ENCODE measurements at places on chromosomes 12 and 14.

- DNase-seq: no peak
Observed at GRCh38 chr14:36910578-36910977, 248.9 kb downstream of the PAX9 start.

GRCh38 chr14:21267431-21267845 is 1.8 kb downstream of the HNRNPC start:
- no peak for DNase-seq

GRCh38 chr12:26496170-26496569 is 300.8 kb downstream of the SSPN start:
- DNase-seq: no peak

- no peak for DNase-seq
Observed at GRCh38 chr14:99174770-99175319, 97.2 kb downstream of the BCL11B start.

DNA sequence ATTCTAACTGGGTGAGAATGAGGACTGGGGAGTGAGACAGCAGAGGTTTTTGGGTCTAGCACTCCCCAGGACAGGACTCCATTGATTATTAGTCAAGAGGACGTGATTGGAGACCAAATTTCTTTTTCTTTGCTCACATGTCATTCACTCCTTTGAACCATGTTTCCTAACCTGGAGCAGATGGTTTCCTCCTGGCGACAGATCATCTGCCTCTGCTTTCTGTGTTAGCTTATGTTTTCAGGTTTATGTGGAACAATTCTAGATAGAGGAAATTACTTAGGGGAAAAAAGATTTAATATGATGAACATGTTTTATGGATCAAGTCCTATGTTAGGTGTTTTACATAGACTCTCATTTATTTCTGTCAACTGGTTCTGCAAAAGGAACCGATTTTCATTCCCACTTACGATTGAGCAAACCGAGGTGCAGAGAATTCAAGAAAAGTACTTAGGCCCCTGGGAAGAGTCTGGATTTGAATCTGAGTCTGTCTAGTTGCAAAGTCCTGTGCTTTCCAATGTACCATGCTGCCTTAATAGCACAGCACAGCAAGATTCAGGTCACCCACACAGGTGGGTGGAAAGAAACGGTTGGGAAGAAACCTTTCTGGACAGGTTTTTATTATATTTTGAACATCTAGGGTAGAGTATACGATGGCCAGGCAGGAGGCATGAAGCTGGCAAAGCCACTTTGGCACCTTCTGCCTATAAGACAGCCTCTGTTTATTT is 30.8 kb downstream of the SMOC1 start:
- no peak for DNase-seq

DNA sequence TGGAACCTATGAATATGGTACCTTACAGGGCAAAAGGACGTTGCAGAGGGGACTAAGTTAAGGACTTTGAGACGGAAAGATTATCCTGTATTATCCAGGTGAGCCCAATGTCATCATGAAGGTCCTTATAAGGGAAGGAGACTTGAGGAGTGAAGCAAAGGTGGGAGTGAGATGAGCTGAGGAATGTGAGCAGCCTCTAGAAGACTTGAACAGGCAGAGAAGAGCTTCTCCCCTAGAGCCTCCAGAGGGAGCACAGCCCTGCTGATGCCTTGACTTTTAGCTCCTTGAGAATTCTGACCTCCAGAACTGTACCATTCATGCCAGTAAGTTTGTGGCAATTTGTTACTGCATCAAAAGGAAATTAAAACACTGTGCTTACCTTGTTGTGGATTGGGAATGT is 41.8 kb upstream of the DCD start:
- DNase-seq: no peak

GRCh38 chr14:101508196-101508947 is 52.9 kb upstream of the DIO3 start:
- no peak for DNase-seq

GRCh38 chr14:75425446-75425845 is 2.4 kb upstream of the JDP2 start:
- DNase-seq: no peak

GRCh38 chr14:25993830-25994229 is 604.0 kb downstream of the NOVA1 start:
- DNase-seq: no peak

DNA sequence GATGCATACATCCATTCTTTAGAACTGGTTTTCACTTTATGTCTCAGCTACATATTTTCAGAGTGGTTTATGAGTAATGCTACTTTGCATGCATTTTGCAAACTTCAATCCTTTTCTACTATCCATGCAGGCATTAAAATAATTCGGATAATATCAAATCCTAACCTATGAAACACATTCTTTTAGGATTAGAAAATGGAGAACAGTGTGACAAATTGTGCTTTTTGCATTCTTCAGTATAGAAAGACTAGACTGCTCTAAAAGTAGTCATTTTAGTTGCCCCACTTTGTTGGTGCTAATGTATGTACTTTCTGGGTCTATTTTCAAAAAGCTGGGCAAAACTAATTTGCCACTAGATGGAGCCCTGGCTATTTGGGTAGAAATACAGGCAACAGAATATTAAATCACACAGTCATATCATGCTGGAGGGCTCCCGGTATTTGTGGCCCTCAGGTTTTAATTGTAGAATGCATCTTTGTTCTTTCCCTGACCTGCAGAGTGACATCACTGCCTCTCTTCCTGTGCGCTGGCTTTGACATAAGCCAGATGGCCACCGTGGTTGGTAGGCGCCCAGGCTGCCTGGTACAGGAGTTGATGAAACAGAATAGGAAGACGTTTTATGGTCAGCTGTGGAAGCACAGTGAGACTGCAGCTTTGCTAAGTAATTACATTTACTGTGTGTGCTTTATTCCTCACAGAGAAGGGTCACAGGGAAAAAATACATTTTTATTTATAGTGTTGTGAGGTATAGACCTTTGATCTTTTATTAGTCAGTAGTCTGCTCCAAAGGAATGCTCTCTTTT is 28.1 kb downstream of the MSRB3 start:
- no peak for DNase-seq

DNA sequence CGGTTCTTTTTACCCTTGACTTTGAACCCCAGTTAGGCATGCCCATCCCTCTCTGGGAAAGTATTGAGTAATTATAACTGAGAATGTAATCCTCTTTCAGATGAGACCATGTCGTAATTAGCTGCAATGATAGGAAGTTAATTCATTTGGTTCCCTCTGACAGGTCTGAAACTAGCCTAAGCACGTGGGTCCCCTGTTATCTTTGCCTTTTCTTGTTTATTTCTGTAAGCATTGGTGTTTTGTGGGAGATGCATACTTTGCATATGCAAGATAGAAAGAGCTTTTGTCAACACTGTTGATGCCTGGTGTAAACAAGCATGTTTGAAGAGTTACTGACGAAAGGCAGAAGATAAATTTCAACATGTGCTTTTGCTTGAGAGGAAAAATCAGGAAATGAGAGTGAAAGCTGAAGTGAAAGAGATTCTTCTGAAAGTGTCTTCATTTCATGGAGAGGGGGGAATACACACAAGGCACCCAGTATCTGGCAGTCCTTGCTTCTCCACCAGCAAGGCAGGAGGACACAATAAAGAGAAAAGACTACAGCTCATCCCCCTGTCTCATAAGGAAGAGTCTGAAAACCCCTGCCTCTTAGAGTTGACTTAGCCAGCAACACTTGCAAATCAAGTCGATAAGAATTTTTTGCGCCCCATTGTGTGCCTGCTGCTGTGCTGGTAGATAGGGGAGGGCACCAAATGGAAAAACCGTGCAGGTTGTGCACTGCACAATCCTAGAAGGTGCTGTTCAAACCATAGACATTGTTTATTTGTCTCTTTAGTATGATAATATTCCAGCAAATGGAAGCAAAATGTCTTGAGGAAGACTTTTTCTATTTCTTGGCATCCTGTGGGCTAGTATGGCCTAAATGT is 77.8 kb downstream of the SLC24A4 start:
- DNase-seq: no peak

- DNase-seq: no peak
Observed at GRCh38 chr12:132558861-132559623, 51.3 kb downstream of the LRCOL1 start.

DNA sequence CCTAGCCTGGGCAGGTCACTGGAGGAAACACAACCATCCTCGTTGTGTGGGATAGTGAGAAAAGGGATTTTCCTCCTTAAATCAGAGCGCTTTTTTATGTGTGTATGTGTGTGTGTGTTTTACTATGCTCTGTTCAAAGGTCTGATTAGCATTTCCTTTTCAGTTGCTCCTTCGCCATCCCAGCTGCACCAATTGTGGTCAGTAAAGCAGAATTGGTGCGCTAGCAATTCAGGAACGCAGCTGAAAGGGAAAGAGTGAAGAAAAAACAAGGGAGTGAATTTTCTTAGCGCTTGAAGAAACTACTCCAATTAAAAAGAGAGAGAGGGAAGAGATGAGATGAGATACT is 173.3 kb upstream of the PARP11 start:
- no peak for DNase-seq

DNA sequence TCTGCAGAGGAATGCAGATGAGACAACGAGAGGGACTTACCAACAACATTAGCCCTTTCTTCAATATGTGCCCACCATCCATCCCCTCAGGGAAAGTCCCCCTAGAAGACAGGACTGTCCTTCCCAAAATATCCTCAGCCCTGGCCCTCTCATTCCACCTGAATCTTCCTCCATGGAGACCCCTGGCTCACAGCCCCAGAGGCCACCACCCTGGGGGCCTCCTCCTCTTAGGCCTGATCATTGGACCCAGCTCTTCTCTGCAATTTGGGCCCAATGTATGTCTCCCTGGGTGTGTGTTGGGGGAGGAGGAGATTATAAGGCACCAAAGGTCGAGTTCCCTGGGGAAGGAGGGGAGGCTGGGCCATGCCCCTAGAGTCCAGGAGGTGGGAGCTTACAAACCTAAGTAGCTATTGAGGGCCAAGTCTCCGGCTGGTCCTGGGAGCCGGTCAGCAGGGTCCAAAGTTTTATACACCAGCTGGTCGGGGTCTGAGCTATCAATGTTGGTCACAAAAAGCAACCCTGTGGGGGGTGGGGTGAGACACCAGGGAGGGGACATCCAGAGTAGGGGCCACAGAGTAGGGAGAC is 8.1 kb downstream of the ITGA7 start:
- DNase-seq: no peak

DNA sequence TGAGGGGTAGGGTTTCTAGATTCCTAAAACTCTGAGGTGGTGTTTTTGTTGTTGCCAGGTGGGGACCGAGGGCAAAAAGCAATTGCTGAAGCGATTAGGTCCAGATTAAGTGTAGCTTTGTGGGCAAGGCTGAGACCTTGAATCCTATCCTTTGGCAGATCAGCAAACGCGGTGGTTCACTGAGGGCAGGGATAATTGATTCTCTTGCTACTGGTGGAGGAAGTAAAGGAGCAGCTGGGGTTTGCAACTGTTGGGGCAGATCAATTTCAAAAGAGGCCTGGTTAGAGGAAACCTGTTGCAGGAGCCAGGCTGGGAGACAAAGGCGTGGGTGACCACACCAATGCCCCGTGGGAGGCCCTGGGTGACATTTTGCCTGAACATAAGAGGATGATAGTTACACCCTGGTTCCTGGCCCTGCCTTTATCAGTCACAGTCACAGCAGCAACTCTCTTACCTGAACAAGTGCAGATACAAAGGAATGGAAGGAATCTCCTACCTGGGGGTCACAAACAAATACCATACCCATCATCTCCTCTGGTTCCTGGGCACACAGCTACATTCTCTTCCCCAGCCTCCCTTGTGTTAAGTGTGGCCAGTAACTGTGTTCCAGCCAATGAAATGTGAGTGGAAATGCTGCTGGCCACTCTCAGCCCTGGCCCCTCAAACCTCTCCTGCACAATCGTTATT is 43.3 kb upstream of the RASSF3 start:
- no peak for DNase-seq
